ENCODE measurements at places on chromosomes 16 and 17.

- DNase-seq: no peak
These were observed 879.7 kb upstream of the EEF2KMT start for GRCh38 chr16:5977329-5977728.

- no peak for DNase-seq
These were observed 1.7 kb downstream of the RBFOX3 start for GRCh38 chr17:79609049-79609589.

DNA sequence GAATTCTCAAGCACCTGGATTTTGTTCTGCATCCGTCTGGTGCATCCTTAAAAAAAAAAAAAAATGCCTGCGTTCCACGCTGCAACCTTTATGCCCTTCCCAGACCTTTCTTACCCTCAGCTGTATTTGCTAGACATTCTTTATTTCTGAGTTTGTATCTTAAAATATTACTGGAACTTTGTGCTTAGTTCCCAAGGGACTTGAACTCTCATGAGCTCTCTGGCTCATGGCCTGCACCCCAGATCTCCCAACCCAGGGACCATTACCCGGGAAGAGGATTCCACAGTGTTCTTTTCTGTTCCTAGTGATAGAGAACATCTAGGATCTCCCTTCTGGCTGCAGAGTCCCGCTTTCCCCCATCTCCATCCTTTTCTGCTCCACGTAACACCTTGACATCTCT is 28.9 kb upstream of the CLEC18A start:
- DNase-seq: no peak

- DNase-seq: no peak
These were observed 179.9 kb downstream of the SEC14L1 start for GRCh38 chr17:77320485-77321256.

DNA sequence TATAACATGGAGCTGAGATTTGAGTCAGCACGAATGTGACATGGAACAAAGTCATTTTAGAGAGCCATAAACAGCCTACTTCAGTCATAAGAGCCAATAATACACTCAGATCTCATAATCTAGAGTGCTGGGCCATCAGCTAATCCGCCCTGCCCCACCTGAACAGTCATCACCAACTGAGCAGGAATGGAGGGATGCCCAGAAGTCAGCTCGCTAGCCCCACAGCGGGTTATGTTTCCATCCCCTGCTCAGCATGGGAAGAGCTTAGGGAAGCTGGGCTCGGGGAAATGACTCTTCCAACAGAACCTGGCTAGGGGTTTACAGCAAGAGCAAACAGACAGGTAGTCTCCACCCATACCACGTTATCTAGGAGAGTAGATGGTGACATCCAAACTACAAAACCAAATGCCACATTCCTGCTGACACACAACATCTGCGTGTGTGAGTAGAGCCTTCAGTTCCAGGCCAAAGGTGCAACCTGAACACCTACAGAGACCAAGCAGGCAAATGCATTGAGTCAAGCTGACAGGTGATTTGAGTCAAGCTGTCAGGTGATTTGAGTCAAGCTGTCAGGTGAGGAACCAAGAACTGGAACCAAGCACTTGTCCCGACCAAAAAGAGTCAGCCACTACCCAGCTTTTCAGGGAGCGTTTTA is 2.0 kb downstream of the TMEM11 start:
- DNase-seq: no peak

Measured in CD4-positive, alpha-beta T cell treated with Interleukin-21 for 1 hour (primary cell).